ENCODE measurements at places on chromosomes 4 and X.

GRCh38 chr4:163701916-163702315 is 207.4 kb downstream of the TMA16 start:
- DNase-seq: no peak

DNA sequence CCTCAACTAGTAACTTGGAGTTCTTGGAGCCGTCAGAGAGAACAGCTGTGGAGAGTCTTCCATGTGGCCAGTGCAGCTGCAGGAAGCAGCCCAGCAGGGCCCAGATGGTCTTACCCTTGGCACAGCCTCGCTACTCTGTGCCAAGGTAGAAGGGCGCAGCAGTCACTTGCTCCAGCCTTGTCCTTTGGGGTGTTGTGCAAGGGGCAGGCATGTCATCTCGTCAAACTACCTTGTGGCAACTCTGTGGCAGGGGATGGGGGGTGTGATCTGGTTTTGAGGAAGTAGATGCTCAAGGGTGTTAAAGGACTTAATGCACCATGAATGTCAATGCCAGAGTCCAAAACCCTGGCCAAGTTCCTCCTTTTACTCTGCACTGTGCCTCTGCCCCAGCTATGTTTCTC is 34.2 kb upstream of the TBC1D14 start:
- DNase-seq: no peak

DNA sequence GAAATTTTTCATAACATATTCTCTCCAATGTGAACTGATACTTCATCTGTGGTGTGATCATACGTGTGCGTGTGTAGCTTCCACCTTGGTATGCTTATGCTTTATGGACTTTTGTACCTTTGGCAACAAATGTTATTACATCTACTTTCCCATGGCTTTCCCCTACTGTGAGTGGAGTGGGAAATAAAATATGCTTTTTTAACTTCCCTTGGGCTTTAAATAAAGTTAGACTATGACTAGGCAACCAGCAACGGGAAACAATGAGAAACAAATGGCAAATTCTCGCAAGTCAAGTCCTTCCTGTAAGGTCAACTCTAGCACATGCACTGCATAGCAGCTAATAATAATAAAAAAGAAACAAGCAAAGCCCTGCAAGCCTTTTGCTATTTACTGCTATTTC is 205.0 kb upstream of the PDE5A start:
- no peak for DNase-seq

DNA sequence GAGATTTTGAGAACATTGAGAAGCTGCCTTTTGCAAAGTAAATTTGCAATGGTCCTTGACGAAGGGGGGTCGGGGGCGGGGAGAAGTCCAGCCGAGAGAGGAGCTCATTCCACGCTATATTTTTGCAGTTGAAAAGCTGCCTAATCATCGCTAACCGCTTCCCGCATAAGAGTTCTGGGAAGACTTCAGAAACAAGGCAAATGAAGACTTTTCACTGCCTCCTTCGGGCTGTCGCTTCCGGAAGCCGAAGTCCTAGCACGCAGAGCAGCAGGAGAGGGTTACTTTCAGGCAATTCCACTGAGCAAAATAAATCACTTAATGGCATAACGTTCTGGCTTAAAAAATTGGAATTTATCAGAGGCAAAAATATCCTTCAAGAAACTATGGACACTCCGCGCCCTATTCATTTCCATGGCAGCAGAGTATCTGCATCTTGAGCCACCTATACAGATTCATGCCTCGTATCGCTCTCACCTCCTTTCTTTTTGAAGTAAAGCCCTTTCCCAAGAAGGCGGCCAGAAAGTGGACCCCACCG is 2.6 kb upstream of the LRAT start:
- no peak for DNase-seq

DNA sequence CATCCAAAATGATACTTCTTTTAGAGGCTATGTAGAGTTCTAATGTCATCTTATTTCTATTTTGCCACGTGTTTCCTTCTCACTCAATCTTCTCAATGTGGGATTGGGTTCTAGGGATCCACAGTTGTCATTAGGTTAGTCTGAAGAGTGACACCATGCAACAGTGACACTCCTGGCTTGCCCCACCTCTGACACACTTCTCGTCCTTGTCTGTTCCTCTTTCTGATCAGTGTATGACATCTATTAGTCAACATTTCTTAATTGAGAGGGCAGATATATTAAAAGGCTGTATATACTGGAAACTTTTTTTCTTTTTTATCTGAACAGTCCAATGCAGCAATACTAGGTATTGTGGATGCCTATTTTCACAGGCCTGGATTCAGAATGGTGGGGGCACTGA is 67.6 kb upstream of the GYPA start:
- no peak for DNase-seq

DNA sequence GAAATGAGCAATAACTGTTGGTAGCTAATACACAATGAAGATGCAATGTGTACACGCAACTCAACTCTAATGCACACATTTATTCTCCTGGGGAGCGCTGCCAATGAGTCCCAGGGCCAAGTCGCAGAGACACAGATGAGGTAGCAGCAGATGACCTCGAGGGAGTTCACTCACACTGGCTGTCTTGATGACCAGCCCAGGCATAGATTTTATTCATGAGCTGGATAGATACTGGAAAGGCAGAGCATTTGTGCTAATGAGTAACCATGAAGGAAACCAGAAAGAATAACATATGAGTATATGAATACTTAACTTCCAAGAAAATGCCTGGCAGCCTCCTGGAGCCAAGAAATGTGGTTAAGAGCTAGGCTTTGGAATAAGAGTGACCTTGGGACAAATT is 42.3 kb downstream of the RASL11B start:
- DNase-seq: no peak

- DNase-seq: no peak
These were observed 173.6 kb downstream of the CORIN start for GRCh38 chr4:47664051-47664826.

DNA sequence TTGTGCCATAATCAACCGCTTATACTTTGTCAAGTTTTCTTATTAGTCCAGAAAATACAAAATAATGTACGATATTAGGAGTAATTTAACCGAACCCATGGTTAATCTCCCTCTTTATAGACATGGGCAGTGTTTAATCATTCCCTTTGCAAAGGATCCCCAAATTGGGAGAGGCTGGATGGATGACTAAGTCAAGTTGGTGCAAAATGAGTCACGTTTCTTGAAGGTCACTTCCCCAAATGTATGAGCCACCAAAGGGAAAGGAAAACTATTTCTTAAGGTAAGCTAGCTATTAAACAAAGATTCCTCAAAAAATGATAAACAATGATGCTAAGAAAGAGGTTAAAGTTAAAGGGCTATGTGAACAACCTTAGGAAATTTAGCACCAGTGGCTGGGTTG is 17.5 kb downstream of the MAML3 start:
- peak; percentile 16 for DNase-seq

DNA sequence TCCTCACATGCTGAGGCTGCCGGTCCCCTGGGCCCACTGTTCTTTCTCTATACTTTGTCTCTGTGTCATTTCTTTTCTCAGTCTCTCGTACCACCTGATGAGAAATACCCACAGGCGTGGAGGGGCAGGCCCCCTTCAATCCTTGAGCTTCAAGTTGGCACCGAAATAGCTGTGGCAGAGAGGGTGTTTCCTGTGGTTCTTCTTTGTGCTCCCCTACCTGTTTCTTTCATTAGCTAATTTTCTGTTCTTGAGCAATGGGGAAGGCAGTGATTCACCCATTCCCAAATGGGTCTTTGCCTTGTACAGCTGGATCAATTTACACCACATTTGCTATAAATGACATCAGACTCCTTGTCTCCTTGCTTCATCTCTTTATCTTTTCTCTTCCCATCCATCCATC is 2.1 kb upstream of the CYSLTR1 start:
- no peak for DNase-seq

DNA sequence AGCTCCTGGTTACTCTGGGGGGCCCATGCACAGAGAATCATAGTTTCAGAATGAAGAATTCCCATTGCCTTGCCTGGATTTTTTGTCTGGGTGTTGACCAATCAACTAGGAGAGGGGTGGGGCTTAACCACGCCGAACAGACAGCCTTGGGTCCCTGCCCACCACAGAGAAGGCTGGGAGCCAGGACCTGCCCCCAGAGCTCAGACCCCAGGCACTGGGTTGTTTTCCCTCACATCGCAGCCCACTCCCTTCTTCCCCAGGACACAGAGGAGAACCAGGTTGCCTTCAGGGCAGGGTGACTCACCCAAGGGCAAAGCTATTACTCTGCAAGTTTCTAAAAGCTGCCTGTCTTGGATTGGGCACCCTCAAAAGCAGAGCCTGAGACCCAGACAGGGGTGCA is 23.3 kb upstream of the CRMP1 start:
- DNase-seq: no peak

DNA sequence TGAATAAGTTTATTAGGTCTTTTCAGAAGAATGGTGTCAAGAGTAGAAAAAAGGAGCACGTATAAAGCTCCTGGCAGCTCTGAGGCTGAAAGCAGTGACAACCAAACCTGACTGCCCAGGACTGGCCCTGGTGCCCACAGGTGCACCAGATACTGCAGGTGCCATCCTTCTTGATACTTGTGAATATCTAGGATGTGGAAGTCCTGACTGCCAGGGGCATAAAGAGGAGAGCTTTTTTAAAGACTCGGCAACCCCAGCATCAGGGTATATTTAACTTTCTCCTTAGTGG is 60.7 kb downstream of the TMEM150C start:
- no peak for DNase-seq

DNA sequence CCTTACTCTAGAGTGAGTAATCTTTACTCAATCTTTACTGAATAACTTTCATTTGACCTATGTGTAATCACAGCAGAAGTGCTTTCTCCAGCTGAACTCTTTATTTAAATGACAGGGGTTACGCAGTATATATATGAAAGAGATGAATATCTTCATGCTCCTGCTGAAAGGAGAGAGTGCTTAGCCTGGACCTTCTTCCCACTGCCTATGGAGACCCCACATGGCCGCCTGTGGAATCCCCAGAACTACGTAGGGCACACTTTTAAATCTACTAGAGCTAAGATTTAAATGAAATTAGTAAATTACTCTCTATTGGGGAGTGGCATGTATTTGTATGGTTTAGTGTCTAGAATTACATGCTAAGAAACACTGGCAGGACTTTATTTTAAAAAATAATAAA is 391.2 kb downstream of the ANKRD50 start:
- DNase-seq: no peak

DNA sequence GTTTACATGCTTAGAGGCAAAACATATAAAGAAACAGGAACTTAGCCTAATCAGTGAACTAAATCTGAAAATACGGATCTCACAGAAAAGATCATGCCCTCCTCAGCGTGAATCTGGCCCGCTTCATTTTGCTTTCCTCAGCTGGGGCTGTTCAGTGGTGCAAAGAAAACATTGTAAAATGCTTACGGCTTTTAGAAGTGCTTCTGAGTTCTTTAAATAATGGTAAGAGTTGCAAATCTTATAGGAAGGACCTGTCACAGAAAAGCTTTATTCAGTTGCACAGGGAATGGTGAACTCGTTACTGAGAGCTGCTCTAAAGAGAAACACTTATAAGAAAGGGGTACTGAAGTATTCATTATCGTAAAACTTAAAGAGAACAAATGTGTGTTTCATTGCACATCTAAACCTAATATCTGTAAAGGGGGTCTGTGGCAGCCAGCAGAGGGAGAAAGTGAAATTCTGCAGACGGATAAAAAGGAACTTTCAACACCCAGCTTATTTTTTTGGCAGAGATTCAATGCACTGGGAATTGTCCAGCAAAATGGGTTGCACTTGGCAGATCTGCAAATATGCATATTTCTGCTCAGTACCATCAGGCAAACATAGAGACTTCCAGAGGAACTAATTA is 139.2 kb upstream of the ANK2 start:
- no peak for DNase-seq

- no peak for DNase-seq
These were observed 60.9 kb downstream of the SEC24B start for GRCh38 chr4:109494563-109494962.

GRCh38 chrX:73916489-73916888 is 353.5 kb downstream of the CHIC1 start:
- DNase-seq: no peak

DNA sequence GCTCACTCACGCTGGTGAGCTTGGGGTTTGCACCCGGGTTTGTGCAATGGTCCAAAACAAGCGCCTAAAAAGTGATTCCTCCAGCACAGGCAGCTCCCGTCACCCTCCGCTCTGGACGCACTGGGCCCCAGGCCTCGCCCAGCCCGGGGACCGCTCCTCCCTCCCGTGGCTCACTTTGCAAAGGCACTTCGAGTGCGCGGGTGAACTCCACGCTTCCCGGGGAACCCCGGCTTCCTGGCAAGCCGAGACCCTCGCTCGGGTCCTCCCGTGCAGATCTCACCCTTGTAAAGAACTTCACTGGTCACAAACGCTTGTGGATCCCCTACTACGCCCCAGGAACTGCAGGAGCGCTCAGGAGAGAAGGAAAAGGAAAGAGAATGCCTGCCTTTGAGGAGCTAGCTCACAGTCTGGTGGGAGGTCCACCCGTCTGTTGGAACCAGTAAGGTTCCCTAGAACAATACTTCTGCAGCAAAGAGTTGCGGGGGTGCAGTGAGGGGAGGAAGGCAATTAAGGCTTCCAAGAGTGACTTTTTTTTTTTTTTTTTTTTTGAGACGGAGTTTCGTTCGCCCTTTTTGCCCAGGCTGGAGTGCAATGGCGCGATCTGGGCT is at the start of gene CTPS2:
CTPS2 (minus strand) TSS at position 122 of the 608 bp plus-strand sequence. CDS start 9,767 bp downstream, outside the sequence.
- DNase-seq: peak; percentile 48

DNA sequence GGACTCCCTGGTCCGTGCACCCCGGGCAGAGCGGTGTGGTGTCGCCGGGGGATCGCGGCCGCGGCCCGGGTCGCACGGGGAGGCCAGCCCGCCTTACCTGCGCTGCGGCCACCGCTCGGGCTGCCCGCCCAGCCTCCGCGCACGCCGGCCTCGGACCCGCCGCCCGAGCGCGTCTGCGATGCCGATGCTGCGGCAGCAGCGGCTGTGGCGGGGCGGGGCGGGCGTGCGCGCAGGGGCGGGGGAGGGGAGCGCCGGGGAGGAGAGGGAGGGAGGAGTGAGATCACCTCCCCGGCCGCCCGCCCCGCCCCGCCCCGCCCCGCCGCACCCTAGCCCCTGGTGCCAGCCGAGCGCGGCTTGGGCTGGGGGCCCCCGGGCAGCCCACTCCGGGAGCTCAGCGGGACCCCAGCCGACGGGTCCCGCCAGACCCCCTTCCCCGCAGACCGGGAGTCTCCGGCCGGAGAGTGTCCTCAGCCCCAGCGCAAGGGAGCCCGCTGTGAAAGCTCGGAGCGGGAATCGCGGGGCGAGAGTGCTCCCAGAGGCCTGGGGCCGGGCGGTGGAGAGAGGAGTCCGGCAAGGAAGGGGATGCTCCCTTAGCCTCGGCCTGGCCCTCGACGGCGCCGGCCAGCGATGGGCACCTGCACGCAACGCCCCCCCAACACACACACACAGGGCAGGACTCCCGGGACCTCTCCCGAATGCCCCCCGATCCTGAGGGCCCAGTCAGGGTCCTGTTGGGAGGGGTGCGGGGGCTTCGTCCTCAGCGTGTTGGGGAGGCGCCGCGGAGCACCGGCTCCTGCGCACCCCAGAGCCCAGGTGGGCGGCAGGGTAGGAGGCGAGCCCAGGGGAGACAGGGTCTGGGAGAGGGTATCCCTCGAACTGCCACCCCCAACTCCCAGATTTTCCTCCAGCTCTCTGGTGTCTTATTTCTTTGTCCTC is at the start of gene L1CAM:
L1CAM (minus strand) TSS at position 206 of the 936 bp plus-strand sequence. CDS start 10,337 bp downstream, outside the sequence.
- DNase-seq: peak; percentile 57
